Activated T-cell treated with anti-CD3 and anti-CD28 coated beads, Interleukin-2, amount 50 U/mL, for 72 hours (primary cell): ENCODE measurements at places on chromosomes 5 and 9. TPM values are rescaled to one million over a fixed set of nuclear protein-coding genes. Genes with fewer than 3 reads are reported as not detected.

Gene CTSV
- total RNA-seq: 4.3 TPM

Gene SPINK5
- not detected for total RNA-seq

Gene PTGER4
- 42.3 TPM for total RNA-seq

Gene OTULINL
- total RNA-seq: 18.8 TPM

Gene IL3
- 6.2 TPM for total RNA-seq

Gene FLT4
- total RNA-seq: 1.7 TPM

Gene MOCS2
- 19.0 TPM for total RNA-seq

Gene CNTNAP3
- not detected for total RNA-seq

Gene CCNI2
- 4.6 TPM for total RNA-seq
